ENCODE measurements at places on chromosomes 7 and 10.

- no peak for DNase-seq
Measured at GRCh38 chr10:62958980-62959379, 142.8 kb upstream of the EGR2 start.

- no peak for DNase-seq
Measured at GRCh38 chr10:16673443-16673842, 143.8 kb downstream of the RSU1 start.

GRCh38 chr7:30814700-30815387, 43.6 kb downstream of the MINDY4 start:
- DNase-seq, result no peak

GRCh38 chr7:71988201-71988600, 423.9 kb downstream of the CALN1 start:
- DNase-seq, result no peak

- no peak for DNase-seq
Measured at GRCh38 chr7:15886626-15887025, 200.1 kb upstream of the MEOX2 start.

DNA sequence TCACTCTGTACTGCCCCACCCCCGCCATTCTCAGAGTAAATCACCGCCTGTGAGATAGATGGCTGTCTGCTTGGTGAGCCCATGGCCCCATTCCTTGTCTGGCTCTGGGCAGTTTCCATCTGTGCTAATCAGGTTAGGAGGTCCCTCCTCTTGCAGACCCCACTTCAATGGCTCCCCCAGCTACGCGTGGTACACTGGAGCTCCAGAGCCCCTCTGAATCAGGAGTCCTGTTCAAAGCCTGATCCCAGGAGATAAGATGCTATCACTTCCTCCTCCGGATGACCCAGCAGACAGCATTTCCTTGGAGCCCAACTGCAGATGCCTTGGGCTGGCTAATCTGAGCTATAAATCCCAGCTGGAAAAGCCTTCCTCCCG, 122.3 kb downstream of the SH3PXD2A start:
- no peak for DNase-seq

DNA sequence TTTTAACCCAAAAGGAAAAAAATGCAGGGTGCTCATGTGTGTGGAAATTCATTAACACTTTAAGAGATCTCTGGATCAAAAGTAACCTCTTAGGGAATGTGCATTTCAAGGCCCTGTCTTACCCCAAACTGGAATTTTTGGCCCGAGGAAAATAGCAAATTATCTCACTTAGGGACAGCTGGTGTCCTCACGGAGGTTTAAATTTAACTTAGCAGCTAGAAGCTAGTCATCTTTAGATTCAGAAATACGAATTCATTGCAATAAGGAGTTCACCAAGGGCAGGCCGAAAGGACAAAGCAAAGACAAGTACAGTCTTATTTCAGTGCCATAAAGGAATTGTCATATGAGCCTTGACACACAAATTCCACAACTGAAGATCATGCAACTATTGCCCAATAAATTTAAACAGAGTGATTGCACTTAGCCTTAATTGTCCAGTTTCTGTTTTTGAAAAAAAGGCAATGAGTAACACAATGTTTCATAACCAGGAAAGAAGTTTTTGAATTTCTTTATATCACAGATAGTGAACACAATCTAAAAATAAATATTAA, 22.4 kb upstream of the SEMA3C start:
- no peak for DNase-seq

DNA sequence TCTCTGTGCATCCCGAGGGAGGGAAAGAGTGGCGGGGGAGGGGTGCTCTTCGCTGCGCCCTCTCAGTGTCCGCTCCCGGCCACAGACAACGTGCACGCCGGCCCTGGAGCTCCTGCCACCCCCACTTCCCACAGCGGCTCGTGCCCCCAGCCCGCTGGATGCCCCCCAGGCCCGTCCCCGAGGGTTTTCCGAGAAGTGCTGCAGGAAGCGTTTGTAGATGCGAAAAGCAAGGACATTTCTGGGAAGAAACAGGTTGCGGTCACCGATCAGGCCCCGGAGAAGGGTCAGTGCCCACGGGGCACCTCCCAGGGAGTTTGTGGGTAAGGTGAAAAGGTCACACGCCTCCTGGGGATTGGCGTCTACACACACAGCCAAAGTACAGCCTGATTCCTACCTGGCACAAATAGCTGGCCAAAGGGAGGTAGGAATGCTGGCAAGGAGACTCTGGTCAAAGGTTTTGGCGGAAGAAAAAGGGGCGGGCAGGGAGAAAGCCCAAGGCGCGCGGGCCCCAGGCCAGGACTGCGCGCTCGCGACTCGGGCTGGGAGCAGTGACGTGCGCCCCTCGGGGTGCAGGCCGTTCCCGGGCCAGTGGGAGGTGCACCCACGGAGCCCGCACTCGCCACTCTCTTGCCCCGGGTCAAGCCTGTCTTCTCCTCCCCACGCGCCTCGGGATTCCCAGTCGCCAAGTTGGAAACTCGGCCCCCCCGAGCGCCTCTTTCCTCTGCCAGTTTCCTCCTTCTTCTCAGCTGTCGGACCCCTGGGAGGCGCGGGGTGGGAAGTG, 1.5 kb upstream of the NRP1 start:
- DNase-seq, result peak; percentile 64

DNA sequence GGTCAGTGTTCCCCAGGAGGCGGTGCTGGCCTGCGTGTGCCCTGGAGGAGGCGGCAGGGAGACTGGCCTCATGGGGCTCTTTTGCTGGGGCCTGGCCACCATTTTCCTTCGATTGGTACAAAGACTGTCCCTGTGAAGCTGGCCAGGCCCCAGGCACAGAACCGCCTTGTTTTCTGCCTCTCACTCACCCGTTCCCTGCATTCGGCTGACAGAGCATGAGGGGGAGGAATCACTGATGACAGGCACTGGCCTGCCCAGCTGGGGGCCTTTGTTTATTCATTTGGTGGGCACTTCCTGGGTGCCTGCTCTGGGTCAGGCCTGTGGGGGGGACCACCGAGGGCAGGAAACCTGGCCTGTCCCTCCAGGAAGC, 139.2 kb downstream of the FAM53B start:
- DNase-seq, result no peak

DNA sequence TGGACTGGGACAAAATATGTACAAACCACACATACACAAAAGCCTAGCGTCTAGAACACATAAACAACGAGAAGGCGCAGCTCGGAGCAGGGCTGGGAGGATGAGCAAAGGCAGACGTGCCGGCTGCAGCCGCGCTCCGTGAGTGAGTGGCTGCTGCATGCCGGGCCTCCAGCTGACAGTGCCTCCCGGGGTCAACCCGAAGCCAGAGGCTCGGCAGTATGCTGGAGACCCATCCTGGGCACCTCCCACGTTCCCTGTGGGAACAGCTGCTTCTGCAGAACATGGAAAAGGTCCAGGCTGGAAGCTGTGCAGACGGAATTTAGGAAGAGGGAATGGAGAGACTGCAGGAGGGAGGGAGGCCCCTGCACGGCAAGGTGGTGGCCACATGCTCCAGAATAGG, 3.6 kb upstream of the GPR146 start:
- DNase-seq, result peak; percentile 58

GRCh38 chr10:127449490-127449889, 99.6 kb upstream of the NPS start:
- DNase-seq, result no peak

GRCh38 chr10:62769574-62770242, 34.8 kb upstream of the ADO start:
- DNase-seq, result no peak

- DNase-seq, result no peak
Measured at GRCh38 chr7:92413550-92413949, 33.7 kb upstream of the GATAD1 start.

DNA sequence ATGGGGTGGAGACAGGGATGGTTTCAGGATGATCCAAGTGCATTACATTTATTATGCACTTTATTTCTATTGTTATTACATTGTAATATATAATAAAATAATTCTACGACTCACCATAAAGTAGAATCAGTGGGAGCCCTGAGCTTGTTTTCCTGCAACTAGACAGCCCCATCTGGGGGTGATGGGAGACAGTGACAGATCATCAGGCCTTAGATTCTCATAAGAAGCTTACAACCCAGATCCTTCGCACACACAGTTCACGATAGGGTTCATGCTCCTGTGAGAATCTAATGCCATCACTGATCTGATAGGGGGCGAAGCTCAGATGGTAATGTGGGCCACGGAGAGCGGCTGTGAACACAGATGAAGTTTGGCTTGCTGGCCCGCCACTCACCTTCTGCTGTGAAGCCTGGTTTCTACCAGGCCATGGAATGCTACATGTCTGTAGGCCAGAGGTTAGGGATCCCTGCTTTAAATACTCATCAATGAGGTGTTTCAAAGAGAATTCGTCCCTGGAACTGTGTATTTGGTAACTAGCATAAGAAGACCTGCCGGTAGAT, 21.2 kb upstream of the PRKCQ start:
- no peak for DNase-seq

GRCh38 chr7:138396251-138397070, 63.6 kb upstream of the TRIM24 start:
- no peak for DNase-seq

DNA sequence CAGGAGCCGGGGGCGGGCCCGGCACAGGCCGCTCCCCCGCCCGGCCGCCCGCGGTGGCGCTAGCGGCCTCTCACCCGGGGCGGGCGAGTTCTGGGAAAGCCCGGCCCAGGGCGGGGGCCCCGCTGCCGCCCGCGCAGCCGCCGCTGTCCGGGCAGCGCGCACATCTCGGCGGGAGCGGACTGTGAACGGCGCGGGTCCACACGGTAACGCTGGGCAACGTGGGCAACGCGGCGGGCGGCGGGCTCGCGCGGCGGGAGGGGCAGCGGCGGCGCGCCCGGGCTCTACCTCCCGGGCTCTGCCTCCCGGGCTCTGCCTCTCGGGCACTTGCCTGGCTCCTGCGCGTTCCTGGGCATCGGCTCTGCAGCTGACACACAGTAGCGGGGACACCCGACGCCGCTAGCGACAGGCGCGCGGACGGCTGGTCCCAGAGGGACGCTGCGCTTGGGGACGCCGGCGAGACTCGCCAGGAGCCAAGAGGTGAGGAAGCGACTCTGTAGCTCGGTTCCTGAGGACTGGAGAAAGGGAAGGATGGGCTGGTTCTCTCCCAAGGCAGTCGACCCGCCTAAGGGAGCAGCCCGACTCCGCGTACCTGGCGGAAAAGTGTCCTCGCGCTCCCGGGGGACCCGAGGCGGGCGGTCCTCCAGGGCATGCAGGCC, at the start of gene PLCE1:
PLCE1 (plus strand) TSS at position 150 of the 656 bp plus-strand sequence. CDS start 37,116 bp downstream, outside the sequence.
- peak; percentile 73 for DNase-seq

GRCh38 chr7:99244939-99245338, 27.7 kb upstream of the MYH16 start:
- DNase-seq, result no peak

GRCh38 chr7:148084138-148084537, 506.4 kb upstream of the C7orf33 start:
- DNase-seq, result peak; percentile 63

DNA sequence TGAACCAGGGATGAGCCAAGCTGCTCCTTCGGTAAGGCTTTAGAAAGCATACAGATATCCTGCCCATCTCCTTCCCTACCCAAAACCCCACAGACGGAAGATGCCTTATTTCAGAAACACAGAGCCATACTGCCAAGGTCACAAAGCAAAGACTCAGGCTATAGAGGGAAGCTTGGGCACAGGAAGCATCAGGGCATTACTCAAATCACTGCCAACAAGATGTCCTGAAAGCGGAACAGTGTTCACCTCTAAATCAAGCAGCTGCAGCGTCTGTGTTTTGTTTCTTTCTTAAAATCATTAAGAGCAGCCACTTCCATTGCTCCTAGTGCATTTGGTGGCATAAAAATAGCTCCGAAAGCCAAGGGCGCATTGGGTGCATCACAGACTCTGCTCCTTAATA, 307.3 kb downstream of the SORCS1 start:
- DNase-seq, result no peak

DNA sequence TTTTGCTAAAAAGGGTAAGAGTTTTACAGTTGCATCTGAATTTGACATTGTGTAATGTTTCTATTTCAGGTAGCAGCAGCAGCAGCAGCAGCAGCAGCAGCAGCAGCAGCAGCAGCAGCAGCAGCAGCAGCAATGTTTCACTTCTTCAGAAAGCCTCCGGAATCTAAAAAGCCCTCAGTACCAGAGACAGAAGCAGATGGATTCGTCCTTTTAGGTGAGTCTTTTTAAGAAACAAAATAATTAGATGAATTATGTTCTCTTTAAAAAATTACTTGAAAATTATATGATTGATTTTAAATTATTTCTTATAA, 32.6 kb downstream of the UMAD1 start:
- no peak for DNase-seq

GRCh38 chr10:103734731-103735130, 120.6 kb downstream of the SH3PXD2A start:
- no peak for DNase-seq

DNA sequence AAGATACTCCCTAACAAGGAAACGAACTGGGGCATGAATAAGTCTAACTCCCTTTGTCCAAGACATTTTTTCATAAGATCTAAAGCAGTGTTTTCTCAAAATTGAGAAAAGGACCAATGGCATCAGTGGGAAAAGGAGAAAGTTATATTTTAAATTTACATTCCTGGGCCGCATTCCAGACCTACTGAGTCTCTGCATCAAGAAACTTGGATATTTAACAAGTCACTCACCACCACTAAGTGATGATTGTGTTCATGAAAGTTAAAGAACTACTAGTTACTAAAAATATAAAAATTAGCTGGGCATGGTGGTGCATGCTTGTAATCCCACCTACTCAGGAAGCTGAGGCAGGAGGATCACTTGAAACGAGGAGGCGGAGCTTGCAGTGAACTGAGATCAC, 149.6 kb upstream of the MEOX2 start:
- no peak for DNase-seq

DNA sequence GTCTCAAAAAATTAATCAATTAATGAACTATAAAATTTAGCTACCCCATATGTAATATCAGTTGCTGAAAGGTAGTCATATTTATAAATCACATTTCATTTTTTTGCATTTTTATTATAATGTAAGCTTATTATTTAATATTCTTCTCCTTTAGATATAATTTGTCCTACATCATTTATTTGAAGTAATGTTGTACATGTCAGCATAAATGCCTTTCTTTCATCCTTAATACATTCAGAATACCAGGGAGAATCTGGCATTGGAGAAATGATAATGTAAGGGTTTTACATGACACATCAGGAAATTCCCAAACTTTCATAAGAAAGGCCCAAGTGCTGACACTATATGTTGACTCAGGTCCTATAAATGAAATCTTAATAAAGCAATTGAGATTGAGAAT, 742.1 kb downstream of the CNTNAP2 start:
- DNase-seq, result no peak

GRCh38 chr10:89373916-89374711, 3.7 kb upstream of the IFIT1B start:
- no peak for DNase-seq

DNA sequence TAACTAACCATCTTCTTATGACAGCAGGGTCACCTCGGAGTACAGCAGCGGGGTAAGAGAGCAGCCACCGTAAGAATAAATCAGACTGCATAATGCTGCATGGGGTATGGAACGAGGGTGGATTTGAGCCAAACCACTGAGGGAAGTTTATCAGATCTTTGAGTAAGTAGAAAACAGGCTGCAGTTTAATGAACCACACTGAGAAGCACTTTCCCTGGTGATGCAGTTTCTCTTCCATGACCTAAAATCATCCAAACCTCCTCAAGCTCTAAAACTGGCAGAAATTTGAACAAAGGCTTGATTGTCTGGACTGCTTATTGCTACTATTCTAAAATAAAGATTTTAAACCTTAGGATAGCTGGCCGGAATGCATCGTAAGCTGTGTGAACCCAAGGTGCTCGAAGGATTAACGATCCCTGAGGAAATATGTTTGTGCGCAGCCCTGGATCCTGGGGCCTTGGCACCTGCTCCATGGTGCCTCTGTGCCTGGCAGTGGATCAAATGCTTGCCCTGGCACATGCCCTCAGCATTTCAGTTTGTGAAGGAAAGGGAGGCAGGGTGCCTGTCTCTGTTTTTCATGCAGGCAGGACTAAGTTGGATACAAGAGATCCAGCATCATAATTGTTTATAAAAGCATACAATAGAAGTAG, 322.7 kb downstream of the LHFPL3 start:
- no peak for DNase-seq

- DNase-seq, result no peak
Measured at GRCh38 chr7:73833251-73833919, 2.6 kb downstream of the CLDN4 start.

Measured in nephron progenitor cell (in vitro differentiated cells).